ENCODE measurements at places on chromosomes 11 and 22. TPM values are rescaled to one million over a fixed set of nuclear protein-coding genes. Genes with fewer than 3 reads are reported as not detected.

ILK gene
- total RNA-seq: 124 TPM

IL10RA gene
- 0.08 TPM for total RNA-seq

SMTNL1 gene
- total RNA-seq: not detected

GAB4 gene
- total RNA-seq: not detected

OR8B8 gene
- not detected for total RNA-seq

PLAAT2 gene
- not detected for total RNA-seq

IFITM10 gene
- total RNA-seq: 1.0 TPM
